ENCODE measurements at places on chromosomes 7 and 10.

DNA sequence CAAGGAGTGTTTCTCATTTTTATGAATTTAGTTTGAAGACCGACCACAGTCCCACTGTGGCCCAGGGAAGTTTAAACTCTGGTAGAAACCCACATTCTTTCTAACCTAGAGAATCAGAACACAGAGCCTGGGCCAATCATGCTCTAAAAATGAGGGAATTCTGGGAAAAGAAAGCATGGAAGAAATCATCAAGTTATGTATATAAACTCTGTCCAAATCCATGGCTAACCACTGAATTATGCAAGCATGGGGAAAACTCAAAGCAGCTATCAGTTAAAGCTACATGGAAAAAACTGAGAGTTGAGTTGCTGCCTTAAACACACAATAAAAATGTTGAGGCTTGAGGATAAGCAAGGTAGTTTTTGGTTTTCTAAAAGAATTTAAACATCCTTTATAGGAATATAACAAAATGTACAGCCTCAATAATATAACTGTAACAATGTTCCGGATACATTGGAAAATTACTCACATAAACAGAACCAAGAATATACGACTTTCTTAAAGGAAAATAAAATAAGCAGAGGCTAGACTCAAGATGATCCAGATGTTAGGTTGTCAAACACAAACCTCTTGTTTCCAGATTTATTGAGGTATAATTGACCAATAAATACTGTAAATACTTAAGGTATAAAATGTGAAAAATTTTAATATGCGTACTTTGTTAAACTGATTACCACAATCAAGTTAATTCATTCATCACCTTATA is 311.2 kb upstream of the GNAI1 start:
- DNase-seq: no peak

DNA sequence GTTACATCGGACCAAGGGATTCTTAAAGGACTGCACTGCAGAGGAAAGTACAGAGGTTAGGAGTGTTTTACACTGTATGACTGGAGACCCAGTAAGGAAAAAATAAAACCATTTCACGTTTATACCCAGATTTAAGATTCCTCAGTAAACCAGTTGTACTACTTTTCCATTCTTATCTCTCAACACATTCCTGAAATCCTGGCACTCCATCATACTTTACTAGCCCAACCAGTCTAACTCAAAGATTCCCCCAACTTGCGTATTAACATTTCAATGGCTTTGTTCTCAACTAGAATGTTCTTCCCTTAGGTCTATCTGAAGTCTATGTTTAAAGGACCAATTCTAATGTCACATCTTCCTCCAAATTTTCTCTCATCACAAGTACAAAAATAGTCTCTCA is 8.0 kb downstream of the CCDC186 start:
- DNase-seq: no peak

DNA sequence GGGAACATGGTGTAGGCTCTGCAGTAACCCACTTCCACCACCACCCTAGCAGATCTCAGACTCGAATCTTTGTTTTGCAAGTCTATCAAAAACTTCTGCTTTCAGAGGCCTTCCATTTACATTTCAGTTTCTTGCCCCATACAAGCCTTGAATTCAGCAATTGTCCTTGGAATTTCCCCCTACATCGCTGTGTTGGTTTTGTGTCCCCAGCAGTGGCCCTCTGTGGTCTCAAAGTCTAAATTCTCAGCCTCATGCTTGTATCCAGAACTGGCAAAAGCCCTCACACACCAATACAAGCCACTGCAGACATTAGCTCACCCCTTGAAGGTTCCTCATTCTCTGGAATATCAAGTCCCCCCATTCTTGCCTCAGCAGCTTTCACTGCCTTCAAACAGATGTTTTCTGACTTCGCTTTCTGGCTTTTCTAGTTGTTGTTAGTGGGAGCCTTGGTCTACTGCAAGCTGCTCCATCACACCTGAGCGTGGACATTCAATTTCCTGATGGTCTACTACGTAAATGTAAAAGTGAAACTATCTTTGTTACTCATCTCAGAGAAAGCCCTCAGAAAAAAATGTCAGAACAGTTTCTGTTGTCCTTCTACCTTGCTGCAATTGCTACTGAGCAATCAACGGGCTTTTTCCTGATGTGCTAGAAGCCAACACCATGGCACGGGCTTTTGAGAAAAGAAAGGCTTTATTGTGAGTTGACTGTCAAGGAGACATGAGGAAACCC is 1.8 kb upstream of the NUB1 start:
- no peak for DNase-seq

- DNase-seq: no peak
Measured at GRCh38 chr7:36657036-36657660, 67.1 kb downstream of the AOAH start.

DNA sequence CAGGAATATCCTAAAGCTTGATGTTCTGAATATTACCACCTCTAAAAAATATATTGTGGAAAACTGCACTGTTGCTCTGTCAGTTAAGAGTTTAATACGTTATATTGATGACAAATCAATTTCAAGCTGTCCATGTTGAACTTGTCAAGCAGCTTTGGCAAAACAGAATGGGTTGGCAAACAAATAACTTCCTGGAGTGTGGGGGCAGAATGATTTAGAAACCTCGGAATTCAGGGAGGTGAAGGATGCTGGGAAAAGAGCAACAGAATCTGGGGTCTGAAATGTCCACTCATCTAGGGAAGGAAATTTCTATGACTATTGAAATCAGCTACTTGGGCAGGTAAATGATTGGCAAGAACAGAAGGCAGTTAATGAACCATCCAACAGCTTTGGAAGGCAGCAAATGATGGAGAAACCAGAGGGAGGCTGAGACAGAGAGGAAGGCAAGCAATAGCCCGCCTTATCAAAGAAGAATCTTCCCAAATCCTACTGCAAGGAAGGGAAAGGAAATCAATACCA is 95.1 kb upstream of the PALS2 start:
- no peak for DNase-seq

DNA sequence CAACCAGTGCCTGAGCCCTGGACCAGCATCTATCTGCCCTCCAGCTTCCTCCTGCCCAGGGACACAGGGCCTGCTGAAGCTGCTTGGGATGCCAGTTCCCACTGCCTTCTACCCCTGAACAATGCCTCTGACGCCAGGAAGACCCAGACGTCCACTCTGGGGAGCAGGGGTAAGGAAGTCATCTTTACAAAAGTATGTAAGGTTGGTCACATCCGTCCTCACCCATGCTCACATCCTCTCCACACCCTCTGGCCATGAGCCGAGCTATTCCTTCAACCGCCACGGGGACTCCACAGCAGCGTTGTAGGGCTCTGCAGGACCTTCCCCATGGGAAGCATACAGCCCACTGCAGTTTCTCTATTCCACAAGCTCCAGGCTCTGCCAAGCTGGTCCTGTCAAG is 58.5 kb downstream of the CLRN3 start:
- no peak for DNase-seq

DNA sequence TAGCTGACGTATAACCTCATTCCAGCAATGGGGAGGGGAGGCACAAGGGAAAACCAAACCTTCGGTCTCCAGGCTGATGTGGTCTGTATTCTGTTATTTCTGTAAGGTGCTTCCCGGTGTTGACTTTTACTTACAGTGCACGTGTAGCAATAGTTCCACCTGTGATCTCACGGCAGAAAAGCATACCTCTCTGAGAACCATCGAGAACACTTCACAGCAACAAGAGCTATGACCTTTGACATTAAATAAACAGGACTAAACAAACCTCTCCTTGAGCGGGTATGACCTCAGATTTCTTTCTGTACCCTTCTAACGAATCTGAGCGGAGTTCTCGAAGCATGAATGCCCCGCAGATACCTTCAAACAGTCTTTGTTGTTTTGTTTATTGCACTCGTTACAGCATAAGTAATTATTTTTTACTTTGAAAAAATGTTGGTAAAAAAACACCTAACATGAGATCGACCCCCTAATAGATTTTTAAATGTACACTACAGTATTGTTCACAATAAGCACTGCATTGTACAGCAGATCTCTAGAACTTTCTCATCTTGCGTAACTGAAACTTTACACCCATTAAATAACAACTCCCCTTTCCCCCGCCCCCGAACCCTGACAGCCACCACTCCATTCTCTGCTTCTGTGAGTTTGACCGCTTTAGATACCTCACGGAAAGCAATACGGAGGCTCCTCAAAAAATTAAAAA is 282.3 kb downstream of the GATA3 start:
- DNase-seq: no peak

GRCh38 chr7:90728568-90728967 is 132.4 kb downstream of the CDK14 start:
- no peak for DNase-seq

- DNase-seq: no peak
Measured at GRCh38 chr10:22733992-22734391, 19.6 kb upstream of the PIP4K2A start.

DNA sequence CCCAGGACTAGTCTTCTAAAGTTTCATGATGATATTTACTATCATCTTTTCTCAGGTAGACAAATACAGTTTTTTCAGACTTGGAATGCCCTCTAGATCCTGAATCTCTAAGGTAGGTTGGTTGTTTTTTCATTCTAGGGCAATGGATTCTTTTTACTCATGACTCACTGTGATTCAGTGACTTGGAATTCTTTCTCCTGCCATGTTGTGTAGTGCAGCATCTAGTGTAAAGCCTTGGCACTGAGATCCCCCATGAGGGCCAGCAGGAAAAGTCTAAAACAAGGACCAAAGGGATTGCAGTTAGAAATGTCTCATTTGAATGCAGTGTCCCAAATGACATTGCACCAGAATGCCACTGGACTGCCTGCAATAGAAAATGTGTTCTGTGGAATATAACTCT is 430.4 kb downstream of the NEBL start:
- DNase-seq: no peak

DNA sequence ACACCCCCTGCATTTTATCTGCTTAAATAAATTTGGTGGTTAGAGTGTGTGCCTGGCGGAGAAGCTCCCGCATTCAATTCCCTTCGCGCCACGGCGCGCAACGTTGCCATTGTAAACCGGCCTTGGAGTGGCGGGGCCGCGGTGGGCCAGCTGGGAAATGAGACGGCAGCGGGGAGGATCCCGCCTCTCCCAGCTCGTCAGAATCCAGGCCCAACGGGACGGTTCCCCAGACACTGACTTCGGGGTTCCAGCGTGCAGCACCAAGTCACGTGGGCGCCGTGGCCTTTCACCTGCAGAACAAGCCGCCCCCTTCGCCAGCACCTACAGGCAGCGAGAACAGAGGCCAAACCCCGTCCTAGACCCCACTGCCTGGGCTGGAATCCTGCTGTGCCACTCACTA is 103.4 kb downstream of the GRID1 start:
- DNase-seq: no peak

DNA sequence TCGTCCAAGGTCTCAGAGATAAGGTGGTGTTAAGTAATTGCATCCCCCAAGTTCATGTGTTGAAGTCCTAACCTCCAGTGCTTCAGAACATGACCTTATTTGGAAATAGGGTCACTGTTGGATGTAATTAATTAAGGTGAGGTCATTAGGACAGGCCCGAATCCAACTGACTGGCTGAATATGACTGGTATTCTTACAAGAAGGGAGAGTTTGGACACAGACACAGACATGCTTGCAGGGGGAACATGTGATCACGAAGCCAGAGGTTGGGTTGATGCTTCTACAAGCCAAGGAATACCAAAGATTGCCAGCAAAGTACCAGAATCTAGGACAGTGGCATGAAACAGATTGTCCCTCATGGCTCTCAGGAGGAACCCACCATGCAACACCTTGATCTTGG is 173.5 kb upstream of the LYZL2 start:
- no peak for DNase-seq

DNA sequence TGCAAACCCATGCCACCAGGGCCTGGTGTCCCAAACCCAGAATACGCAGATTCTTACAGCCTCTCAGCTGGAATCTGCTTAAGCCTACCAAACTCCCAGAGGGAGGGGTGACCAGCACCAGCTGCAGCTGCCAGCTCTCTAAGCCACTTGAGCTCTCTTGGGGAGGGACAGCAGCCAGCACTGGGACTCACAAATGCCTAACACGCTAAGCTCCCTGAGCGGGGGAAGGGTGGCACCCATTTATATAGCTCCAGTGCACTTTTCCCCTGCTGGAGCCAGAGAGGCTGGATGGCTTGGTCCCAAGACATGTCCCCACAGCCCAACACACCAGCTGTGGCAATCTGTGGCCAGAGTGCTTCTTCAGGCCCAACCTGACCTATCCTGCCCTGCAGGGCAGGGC is 326.8 kb upstream of the NRG3 start:
- DNase-seq: no peak

DNA sequence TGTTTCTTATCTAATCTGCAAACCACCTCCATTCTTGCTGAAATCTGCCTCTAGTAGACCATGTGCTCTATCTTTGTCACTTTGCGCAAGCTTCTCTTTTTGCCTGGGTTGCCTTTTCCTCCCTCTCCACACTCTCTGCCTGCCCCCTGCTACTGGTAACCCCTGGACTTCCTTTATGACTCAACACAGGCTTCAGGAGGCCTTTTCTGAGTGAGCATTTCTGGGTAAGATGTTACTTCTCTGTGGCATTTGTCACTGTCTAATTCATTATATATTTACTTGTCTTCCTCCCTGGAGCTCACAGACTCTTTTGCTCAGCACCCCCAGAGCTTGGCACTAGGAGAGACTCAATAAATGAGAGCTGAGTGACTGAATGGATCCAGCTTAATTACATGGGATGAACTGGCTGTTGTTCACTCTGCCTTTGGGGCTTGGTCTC is 8.4 kb downstream of the GOLGA7B start:
- no peak for DNase-seq

DNA sequence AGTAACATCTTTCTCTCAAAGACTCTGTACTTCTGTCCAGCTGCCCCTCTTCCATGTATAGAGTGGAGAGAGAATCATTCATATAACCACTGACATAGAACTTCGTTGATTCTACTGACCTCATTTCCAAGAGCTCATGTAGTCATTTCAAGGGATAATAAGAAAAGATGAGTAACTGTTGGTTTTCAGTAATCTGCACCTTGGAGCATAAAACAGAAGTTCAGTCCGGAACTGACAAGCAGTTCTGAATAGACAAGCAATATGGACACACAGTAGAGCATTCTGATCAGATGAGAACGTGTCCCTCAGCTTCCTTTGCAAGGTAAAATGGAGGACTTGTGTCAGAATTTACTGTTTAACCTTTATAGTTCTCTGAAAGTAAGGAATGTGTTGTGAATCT is 847.1 kb downstream of the REEP3 start:
- no peak for DNase-seq

GRCh38 chr10:4790045-4790444 is 36.0 kb upstream of the AKR1E2 start:
- DNase-seq: no peak

DNA sequence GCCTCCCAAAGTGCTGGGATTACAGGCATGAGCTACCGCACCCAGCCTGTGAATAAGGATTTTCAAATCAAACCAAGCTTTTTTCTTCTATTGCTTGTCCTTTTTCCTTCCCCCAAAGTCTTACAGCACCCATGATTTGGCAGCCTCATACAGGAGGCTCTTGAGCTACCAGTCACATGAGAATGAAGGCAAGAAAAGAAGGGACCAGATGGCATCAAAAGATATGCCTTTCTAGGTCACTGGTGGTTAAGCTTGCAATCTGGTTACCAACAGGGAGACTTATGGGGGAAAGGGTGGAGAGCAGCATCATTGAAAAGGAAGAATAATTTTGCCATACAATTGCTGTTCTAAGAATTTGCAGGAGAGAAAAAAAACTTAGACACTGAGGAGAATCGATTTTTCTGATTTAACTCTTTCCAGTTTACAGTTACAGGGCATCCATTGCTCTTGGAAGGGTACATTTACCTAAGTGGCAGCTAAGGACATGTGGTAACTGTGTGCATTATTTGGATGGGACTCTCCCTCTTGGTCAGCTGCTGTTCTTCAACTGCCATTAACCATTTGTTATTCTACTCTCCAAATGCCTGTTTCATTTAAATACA is 29.5 kb downstream of the SMNDC1 start:
- no peak for DNase-seq

GRCh38 chr7:69674701-69675182 is 76.5 kb downstream of the AUTS2 start:
- DNase-seq: no peak
